ENCODE measurements at places on chromosomes 6 and 20.

GRCh38 chr6:112466373-112467151 is 119.4 kb downstream of the RFPL4B start:
- DNase-seq: no peak

GRCh38 chr6:41955412-41955811 is 13.8 kb upstream of the CCND3 start:
- DNase-seq: no peak

GRCh38 chr6:123712831-123713230 is 76.1 kb upstream of the TRDN start:
- no peak for DNase-seq

DNA sequence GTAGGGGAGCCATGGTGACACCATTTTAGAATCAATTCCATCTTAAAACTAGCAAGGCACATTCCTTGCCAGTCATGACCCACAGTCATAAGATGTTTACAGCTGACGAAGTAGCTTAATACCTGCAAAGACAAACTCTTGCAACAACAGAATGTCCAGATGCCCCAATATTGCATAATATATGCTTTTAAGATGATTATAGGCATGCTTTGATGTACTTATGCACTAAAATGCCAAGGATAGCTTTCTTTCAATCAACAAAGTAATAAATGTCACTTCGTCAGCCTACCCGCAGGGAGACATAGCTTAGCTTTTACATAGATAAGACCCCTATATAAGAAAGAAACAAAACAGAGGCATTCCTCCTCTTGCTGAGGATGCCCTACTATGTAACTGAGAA is 26.7 kb downstream of the ACSS1 start:
- DNase-seq: no peak

GRCh38 chr6:44508646-44509045 is 121.1 kb downstream of the CDC5L start:
- DNase-seq: no peak

- no peak for DNase-seq
Observed at GRCh38 chr20:50831622-50832021, 36.8 kb downstream of the BCAS4 start.

- DNase-seq: no peak
Observed at GRCh38 chr20:3101737-3102574, 17.4 kb upstream of the AVP start.

- DNase-seq: no peak
Observed at GRCh38 chr6:33843131-33844121, 39.6 kb upstream of the MLN start.

- no peak for DNase-seq
Observed at GRCh38 chr6:11213422-11214021, 18.9 kb downstream of the NEDD9 start.

DNA sequence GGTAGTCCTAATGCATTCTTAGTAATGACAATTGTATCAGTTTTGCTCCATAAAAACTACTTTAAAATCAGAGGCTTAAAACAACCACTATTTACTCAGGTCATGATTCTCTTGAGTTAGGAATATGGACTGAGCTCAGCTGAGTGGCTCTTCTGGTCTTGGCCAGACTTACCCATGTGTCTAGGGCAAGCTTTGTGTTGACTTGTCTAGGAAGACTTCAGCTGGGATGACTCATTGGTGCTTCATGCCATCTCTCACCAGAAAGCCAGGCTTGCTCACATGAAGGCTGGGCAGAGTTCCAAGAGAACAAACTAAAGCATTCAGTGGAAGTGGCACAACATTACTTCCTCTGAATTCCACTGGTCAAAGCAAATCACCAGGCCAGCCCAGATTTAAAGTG is 155.3 kb downstream of the DHX35 start:
- DNase-seq: no peak

DNA sequence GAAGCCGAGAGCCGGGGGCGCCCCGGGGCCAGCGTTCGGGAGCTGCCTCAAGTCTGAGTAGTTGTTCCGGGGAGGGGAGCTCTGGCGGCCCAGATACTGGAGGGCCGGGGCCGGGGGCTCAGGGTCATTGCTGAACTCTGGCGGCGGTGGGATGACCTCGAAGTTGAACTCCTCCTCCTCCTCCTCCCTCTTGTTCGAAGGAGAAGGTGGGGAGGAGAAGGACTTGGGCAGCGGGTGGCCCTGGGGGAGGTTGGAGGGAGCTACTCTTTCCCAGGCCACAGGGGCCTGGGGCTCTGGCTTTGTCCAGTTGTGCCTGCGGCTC is 37.7 kb downstream of the C6orf132 start:
- no peak for DNase-seq

DNA sequence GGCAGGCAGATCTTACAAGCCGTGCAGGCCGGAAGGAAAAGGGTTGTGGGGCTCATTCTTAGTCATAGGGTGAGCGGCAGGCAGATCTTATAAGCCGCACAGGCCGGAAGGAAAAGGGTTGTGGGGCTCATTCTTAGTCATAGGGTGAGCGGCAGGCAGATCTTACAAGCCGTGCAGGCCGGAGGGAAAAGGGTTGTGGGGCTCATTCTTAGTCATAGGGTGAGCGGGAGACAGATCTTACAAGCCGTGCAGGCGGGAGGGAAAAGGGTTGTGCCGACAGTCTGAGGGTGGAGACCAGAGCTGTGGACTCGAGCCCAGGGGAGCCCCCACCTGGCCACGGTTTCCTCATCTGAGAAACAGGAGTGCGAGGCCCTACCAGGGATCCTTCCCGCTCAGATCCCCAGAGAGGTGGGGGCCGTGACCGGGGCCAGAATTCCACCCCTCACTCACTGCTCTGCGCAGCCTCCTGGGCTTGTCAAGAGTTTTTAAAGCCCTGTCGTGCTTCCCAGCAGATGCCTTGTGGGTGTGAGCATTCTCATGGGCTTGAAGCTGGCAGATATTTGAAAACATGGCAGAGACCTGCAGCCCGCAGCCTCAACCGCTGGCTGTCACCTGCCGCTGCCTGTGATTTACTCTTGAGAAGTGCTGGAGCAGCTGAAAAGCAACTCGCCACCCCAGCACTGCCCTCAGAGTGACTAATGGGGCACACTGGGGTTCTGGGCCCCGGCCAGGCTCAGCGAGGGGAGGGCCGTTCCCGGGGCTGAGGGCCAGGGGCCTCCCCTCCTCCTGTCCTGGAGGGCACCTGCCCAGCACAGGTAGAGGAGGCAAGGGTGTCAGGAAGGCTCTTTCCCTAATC is 31.9 kb downstream of the NTSR1 start:
- no peak for DNase-seq

DNA sequence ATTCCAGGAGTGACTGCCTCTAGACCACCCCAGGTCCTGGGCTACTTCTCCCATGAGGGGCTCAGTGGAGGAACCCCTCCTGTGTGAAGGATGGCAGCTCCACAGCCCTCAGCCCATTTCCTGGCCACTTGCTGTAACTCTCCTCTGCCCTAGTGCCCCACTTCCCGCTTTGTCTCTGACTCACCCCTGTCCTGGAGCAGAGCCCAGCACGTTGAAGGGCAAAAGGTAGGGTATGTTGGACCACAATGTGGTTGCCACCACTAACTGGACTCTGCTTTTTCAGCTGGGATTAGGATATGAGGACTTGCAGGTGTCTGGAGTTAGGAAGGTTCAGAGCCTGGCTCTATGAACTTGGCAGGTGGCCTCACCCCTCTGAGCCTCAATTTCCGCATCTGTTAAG is 2.4 kb downstream of the MYBL2 start:
- no peak for DNase-seq

DNA sequence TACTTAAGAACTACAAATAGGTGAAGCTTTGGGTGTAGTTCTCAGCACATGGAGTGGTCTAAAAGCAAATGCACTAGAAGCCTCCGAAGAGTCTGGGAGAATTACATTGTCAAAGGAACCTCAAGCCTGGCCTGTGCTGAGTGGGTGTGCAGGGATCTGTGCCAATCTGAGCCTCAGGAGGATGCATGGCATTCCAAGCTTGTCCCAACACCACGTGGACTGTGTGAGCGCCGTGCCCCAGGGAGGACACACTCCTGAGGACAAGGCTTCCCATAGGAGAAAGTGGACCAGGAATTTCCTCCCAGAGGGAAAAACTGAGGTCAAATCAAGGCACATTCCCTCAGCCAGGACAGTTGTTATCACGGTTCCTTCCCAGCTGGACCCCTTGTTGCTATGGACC is 185.8 kb downstream of the QKI start:
- no peak for DNase-seq

DNA sequence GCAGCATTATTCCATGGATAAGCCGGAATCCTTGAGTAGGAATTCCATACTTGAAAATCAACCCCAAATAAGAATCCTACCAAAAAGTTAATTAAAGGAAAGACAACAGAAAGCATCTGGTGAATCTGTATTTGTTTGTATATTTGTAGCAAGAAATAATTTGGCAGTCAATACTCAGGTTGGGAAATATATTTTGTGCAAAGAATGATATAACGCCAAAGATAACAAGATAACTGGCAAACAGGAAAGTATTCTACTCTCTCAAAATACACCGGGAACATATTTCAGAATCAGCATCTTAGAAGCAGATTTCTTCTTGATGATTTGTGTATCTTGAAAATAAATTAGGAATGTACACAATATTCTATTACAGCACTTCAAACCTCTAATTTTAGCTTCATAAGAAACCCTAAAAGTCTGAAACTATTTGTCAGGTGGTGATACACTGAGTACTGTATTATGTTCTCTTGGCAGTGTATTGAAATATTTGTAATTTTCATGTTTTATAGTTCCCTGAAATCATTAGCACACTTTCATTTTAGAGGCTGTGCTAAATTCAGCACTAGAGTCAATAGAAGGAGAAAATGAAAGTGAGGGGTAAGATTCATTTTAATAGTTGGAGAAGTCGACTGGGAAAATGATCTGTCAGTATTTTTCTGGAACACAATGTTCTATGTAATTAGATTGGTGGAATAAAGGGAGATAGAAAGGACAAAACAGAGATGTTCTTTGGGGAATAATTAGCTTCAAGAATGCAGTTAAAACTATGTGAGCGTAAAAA is 879.7 kb upstream of the GJE1 start:
- DNase-seq: no peak

GRCh38 chr6:73388800-73389512 is 5.7 kb upstream of the DDX43 start:
- DNase-seq: peak; percentile 50

DNA sequence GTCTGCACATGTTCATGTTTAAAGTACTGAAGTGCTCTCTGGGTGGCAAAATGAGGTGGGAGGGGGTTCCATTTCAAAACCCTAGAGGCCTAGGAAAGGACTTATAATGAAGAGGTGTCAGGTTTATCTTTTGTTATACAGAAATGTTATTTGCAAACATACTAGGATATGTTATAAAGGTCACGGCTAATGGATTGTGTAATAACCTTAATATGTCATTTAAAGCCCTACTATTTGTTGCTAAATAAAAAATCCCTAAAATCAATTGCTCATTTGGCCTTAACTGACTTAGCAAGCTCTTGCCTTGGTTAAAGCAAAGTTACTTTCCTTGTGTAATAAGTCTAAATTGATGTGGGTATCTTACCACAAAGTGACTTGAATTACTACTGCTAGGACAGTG is 8.8 kb downstream of the NKX2-4 start:
- no peak for DNase-seq

DNA sequence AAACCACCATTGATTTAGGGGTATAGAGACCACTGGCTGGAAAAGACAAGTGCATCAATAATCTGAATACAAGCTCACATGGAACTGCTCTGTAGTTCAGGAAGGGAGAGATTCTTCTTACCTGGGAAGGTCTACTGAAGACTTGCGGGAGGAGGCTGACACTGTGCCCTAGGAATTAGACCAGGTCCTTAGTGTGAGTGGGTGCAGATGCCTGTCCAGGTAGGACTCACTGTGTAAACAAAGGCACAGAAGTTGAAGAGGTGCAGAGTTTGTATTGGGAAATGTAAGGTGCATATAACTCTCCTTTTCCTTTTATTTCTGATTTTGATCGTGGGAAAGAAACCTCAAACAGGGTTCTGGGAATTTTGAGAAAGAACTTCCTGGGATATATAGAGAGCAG is 66.8 kb downstream of the DAAM2 start:
- DNase-seq: no peak

DNA sequence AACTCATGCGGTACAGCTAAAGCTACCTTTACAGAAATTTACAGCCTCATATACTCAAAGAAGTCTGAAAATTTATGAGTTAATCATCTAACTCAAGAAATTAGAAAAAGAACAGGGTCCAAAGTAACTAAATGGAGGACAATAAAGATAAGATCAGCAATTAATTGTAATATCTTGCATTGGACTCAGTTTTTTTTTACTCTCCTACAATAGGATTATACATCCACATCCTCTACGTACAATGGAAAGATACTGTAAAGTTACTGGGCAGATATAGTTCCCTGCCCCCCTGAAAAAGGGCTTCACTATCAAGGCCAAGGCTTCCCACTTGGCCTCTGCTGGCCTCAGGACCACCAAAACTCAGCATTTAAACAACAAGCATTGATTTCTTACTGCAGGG is 31.5 kb upstream of the MOCS1 start:
- DNase-seq: no peak

DNA sequence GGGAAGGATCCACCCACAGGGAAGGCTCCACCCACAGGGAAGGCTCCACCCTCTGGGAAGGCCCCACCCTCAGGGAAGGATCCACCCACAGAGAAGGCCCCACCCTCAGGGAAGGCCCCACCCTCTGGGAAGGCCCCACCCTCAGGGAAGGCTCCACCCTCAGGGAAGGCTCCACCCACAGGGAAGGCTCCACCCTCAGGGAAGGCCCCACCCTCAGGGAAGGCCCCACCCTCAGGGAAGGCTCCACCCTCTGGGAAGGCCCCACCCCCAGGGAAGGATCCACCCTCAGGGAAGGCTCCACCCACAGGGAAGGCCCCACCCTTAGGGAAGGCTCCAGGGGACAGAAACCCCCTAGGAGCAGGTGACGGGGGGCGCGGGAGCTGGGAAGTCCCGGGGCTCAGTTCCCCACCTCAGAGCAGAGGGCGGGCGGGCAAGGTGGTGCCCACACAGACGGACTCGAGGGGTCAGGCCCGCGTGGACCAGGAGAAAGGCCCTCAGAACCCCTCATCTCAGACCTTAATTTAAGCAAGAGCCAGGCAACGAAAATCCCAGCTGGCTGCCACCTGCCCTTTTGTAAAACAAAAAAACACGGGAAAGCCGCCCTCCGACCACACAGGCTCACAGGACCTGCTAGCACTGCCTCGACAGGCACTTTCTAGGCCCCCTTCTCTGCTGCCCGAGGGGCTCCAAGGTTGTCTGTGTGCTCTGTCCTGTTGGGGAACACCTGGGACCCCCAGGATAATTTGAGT is 39.7 kb downstream of the KCNQ2 start:
- no peak for DNase-seq

GRCh38 chr20:32206760-32207625 is 550 bp downstream of the PLAGL2 start:
- DNase-seq: no peak

DNA sequence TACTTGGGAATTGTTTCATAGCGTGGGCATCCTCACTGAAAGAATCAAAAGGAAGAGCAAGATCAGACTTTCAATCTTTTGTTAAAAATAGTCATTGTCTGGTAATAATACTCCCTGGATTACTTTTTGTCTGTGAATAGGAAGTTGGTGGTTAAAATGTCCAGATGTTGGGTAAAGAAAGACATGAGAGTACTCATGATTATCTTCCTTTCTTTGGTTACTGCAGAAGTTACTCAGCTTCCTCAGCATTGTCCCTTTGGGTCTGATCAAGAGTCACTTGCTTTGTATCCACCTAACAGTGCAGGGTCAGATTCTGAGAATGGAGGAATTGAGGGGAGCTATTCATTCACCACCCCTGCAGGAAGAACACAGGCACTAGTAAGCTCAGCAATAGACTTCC is 54.6 kb downstream of the RIN2 start:
- DNase-seq: no peak

All from pancreas (tissue), 10 donors.